Cardiac septum (tissue), 1 donor: ENCODE measurements at places on chromosomes 6 and 20. TPM values are rescaled to one million over a fixed set of nuclear protein-coding genes. Genes with fewer than 3 reads are reported as not detected.

- no peak for DNase-seq
These were observed 35.6 kb upstream of the PNRC1 start for GRCh38 chr6:89045011-89045387.

GRCh38 chr6:3943331-3943765, 94.2 kb downstream of the FAM50B start:
- no peak for DNase-seq

Gene C20orf202
- 0.13 TPM for total RNA-seq

- no peak for DNase-seq
These were observed 937 bp downstream of the ZNF318 start for GRCh38 chr6:43368259-43369160.

DNA sequence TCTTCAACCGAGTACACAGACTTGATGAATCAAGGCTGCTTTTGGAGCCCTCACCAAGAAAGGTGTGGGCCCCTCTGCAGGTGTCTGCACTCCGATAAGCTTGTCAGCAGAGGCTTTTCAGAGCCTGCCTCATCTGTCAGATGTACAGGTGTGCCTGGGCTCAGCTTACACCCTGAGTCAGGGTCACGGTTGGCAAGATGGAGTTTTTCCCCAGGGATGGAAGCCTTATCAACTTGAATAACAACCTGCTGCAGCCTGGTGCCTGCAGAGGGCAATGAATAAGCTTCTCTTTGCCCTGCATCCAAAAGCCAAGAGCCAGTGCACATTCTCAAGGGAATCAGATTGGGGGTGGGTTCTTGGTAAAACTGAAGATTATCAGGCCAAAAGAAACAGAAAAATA, 427.1 kb downstream of the CD83 start:
- DNase-seq: no peak

- DNase-seq: no peak
These were observed 34.0 kb downstream of the ITCH start for GRCh38 chr20:34397096-34397495.

DNA sequence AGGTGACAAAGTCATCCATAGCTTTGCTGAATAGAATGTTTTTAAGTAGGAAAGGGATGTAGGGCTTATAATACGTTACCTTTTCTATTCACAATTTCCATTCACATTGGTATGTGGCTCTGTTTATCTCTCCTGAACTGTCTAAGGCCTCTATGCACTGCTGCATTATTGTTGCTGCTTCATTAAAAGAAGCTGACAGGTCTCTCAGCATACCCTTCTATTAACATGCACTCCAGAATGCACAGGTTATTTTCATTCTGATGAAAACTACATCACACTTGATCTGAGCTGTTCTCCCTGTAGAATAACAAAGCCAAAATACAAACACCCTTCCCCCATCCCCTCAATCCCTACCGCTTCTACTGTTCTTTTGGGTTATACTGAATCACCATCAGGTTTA, 399.3 kb downstream of the TBC1D32 start:
- DNase-seq: no peak

Gene HRH3
- not detected for total RNA-seq

DNA sequence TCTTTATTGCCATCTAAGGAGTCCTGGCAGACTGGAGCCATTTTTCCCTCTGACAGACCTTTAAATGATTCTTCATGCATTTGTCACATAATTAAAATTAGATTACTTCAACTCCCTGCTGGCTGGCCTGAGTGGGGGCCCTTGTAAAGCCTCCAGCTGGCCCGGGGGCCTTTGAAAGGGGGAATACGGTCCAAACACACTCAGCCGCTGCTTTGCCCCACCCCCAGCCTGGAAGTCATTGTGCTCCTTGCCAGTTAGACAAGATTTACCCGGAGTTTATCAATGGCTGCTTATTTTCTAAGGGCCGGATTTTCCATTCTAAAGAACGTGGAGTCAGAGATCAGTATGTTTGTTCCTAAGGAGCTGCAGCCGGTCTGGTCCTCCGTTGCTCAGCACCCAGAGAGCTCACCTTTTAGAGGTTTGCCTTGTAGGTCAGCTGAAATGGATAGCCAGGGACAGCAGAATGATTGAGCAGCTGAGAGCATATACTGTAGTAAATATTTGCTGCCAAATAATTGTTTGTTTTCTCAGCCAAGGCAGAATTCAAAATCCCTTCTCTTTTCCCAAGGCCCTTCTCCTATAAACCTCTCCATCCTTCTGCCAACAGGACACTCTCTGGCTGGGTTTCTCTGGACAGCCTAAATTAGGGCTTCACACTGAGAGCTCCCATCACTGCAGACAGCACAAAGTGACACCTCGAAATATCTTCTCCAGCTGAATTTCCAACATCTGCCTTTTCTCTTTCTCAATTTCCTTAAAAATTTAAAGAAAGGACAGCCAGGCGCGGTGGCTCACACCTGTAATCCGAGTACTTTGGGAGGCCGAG, 68.4 kb upstream of the RBM24 start:
- DNase-seq: peak; percentile 77

Gene ZNF334
- total RNA-seq: 1.2 TPM

DNA sequence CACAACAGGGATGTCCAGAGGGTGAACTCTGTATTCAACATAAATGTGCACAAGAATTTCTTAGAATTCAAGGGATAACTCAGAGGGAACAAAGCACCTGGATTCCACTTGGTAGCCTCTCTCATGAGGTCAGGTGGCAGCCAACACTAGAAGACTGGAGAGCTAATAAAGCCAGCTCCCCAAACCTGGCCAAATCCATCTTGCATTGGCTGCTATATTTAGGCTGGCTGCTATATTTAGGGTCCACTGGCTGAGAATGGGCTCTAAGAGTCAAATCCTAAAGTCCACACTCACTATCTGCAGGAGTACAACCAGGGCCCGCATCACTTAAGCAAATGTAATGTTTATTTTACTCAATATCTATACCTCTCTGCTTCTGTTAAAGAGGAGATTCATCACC, 20.0 kb downstream of the TBC1D7 start:
- DNase-seq: no peak

Gene STMN3
- total RNA-seq: 8.8 TPM

DNA sequence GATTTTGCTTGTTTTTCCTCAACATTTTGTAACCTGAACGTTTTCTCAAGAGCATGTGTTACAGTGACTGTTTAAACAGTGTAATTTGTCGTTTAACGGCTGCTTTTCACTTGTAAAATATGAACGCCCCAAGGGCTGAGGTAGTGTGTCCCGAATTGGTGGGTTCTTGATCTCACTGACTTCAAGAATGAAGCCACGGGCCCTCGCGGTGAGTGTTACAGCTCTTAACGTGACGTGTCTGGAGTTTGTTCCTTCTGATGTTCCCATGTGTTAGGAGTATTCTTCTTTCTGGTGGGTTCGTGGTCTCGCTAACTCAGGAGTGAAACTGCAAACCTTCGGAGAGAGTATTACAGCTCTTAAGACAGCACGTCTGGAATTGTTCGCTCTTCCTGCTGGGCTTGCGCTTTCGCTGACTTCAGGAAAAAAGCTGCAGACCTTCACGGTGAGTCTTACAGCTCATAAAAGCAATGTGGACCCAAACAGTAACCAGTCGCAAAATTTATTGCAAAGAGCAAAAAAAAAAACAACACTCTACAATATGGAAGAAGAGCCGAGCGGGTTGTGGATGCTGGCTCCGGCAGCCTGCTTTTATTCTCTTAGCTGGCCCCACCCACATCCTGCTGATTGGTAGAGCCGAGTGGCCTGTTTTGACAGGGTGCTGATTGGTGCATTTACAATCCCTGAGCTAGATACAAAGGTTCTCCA, 25.1 kb upstream of the TRIM27 start:
- DNase-seq: no peak

Gene PTK6
- total RNA-seq: not detected

DNA sequence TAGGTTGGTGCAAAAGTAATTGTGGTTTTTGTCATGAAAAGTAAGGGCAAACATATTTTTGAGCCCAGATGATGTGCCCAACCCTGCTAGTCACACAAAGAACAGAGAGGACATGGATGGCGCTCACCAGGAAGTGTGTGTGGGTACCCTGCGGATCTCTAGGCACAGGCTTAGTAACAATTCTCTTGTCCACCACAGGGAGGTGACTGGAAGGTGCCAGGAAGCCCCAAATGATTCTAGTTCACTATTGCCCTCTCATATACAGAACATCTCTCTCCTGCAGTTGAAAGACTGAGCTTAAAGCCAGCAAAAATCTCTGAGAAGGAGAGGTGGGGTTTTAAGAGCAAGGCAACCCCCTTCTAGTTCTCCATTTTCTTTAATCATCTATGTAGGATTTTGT, 272.1 kb upstream of the TAB2 start:
- DNase-seq: no peak

Gene DEFB124
- total RNA-seq: not detected

Gene ABHD12
- 35.8 TPM for total RNA-seq

GRCh38 chr6:132391391-132392269, 9.6 kb downstream of the MOXD1 start:
- no peak for DNase-seq

- DNase-seq: no peak
These were observed 117.8 kb downstream of the WDR27 start for GRCh38 chr6:169583886-169584541.

GRCh38 chr20:2227861-2228260, 67.9 kb upstream of the TGM3 start:
- DNase-seq: no peak

- DNase-seq: no peak
These were observed 212.4 kb downstream of the GRIK2 start for GRCh38 chr6:101605874-101606273.

DNA sequence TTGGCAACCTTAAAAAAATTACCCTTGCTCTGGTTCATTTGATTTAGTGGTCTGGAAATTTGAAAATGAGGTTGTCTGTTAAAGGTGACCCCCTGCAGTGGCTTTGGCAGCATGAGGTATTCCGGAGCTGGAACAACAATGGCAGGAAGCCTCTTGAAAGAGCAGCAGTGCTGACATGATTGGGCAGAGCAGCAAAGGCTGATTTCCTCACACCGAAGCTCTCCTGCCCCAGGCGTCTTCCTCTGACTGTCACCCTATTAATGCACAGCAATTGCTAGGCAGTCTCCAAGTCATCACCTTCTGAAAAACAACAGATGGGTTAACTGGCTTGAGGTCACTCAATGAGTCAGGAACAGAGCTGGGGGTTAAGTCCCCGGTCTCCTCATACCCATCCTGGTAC, 241.8 kb upstream of the MMS22L start:
- DNase-seq: no peak

DNA sequence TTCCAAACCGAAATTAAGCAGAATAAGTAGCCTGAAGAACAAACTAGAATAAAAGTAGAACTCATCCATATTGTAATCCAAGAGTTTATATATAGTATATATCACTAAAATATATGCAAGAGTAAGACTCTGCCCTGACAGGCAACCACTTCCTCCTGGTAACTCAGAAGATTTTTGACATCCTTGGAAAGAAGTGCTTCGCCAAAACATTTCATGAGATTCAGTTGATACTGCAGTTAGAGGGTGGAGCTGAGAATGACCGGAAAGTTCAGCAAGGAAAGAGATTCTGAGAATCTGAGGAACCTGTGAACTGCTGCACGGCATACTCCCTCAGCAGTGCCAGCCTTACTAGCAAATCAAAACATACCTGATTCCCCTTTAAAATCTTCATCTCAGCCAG, 79.6 kb downstream of the CDK19 start:
- DNase-seq: no peak

DNA sequence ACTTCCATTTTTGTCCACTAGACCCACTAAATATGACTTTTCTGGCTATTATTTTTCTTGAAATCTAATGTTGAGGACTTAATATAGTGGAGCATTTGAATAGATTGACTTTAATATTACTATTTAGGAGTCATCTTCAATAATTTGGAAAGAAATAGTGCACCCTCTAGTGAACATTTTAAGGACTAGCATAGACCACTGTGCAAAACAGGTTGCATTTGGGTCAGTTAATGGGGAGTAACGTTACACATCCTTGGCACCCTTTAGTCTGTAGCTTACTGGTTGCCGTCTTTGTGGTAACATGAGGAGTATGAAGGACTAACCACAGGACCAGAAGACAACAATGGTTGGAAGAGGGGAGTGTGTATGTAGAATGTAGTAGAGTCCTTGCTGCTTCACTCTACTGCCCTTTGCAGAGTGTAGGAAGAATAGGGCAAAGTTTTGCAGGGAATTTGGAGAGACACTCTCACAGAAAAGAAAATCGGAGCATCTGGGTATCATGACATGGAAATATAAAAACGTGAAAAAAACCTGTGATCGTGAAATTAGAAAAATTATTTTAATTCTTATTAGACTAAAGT, 25.2 kb downstream of the RFPL4B start:
- DNase-seq: no peak

DNA sequence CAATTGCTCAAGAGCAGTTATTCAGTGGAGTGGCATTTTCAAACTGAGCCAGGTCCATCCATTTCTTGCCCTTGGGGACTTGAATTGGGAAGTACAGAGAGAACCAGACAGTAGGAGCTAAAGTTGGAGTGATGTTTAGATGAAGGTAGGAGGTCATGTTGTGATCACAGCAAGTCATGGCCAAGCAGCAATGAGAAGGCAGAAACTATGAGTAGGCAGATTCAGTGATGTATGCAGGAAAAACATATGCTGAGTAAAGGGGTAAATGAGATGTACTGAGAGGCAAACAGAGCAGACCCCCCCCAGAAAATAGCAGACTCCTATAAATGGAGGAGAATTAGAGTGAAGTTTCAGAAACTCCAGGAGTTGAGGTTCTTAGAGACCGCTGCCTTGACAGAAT, 95.8 kb downstream of the PERP start:
- no peak for DNase-seq

DNA sequence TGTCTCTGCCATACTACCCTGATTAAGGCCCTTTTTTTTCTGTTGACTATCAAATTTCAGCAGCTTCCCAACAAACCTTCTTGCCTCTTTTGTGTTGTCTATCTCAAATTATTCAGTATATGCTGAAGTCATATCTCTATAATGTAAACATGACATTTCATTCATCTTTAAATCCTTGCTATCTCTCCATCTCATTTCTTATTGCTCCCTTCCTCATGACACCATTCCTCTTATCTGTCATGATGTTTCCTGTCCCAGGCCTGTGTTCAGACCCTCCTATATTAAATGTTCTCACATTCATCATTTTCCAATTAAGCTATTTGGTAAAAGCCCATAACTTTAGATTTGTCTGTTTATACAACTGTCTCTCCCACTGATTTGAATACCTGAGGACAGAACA, 482.6 kb downstream of the EPM2A start:
- DNase-seq: no peak

Gene GJA1
- total RNA-seq: 268 TPM
